Pulmonary artery endothelial cell (primary cell): ENCODE measurements at places on chromosomes 1 and 21. TPM values are rescaled to one million over a fixed set of nuclear protein-coding genes. Genes with fewer than 3 reads are reported as not detected.

DNA sequence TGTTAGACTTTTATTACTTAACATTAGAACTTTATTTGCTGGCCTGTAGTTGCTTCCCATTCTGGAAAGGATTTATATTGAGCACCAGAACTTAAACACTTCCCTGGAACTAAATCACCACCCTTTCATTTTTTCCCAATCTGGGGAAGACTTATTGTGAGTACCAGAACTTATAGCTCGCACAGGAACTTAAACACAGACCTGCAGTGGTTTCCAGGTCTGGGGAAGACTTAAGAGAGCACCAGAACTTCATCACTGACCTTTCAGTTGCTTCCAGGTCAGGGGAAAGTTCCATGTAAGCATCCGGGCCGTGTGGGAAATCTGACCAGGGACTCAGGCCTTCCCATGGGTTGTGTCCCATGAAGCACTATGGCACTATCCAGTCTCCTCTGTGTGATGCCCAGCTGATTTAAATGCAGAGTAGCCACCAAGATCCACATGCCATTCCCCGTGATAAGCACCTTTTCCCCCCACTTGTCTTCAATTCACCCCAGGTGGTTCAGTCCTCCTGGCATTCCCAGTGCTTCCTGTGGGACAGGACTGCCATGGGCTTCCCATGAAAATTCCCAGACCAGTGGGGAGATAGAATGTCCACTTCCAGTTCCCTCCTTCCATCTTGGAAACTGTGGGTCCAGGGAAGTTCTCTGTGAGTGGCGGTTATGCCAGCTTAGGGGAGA, 48.9 kb downstream of the C4BPA start:
- DNase-seq, result no peak

DNA sequence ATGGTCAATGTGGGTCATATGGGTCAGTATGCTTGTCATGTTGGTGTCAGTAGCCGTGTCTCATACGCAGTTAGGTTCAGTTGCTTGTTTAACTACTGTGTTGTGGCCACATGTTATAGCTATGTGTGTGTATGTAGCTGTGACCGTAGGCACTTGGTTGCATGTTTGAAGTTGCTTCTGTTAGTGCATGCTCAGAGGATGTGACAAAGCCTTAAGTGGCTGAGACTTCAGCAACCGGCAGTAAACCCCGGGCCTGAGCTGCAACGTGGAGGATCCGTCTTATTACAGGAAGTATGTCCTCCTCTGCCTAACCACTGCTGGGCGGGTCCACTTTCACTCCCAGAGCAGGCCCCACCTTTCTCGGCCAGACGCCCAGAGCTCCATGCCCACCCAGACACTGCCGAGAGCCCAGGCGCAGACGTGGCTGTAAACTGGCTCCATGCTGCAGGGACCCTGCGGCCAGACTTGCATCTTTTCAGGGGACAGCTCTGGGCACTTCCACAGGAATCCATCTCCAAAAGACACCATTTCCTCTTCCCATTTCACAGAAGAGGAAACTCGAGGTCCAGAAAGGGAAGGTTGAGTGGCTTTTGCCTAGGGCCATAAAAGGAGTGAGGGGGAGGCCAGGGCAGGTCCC, 2.2 kb downstream of the TCEA3 start:
- no peak for DNase-seq

GRCh38 chr1:81529014-81529413, 271.7 kb upstream of the ADGRL2 start:
- DNase-seq, result no peak

APCS gene
- not detected in 2 replicates for total RNA-seq

PLPPR4 gene
- not detected in 2 replicates for total RNA-seq
